ENCODE measurements at places on chromosomes 1 and 21.

GRCh38 chr1:174000371-174000770 lies 21.8 kb downstream of the RC3H1 start:
- peak; percentile 27 for DNase-seq

- DNase-seq: no peak
These were observed 38.1 kb upstream of the LBR start for GRCh38 chr1:225465793-225466517.

DNA sequence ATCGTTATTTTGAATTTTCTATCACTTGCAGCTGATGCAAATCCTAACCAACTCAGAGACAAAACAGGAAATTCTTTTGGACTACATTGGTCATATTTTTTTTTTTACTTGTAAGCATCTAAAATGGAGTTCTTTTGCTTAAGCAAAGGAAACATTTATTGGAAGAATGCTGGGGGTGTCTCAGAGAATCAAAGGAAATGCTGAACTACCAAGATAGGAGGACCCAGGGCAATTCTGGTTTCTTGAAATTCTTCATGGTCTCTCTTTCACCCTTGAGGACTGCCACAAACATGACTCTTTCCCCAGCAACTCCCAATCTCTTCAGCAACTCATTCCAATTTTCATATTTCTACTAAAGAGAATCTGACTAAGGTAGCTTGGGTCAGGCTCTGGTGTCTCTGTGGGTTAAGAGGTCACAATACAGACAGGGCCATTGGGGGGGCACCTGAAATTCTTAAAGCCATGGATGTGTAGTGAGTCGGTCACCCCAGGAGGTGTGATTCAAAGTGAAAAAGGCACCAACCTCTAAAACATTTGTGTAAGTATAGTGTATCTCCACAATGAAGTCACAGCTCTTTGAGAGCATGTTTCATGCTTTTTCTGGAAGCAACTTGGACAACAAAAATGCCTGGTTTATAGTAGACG lies 171.1 kb upstream of the FGGY start:
- DNase-seq: peak; percentile 62

- no peak for DNase-seq
These were observed 21.1 kb upstream of the UBXN10 start for GRCh38 chr1:20164694-20165202.

DNA sequence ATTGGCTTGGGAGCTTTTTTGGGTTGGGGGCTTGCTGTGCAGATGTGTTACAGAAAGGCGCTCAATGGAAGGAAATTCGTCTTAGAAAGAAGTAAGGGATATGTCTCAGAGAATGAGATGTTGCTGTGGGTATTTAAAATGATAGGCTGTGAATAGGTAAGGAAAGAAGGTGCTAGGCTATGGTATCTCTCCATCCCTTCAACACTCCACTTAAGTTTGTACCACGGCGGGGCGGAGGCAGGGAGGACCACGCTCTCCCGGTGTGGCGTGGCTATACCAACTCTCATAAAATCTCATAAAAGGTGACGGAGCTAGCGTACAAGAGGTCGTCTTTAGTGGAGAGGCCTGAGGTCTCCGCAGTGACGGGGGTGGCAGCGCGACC lies 305 bp upstream of the RPS6KC1 start:
- no peak for DNase-seq

DNA sequence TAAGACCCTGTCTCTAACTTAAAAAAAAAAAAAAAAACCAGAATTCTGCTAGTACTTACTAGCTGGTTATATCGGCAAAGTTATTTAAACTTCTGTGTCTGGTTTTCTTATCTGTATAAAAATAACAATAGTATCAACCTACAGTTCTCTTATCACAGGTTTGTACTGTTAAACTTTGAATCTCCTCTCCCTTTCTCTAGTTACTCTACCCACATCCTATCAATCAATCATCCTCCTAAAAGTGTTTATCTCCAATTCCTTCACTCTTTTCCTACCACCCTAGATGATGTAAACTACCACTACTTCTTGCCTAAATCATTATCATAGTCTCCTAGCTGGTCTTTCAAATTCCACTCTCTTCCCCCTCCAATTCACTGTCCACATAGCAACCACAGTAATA lies 27.6 kb downstream of the USP33 start:
- no peak for DNase-seq

GRCh38 chr1:48697066-48697707 lies 79.5 kb downstream of the BEND5 start:
- DNase-seq: peak; percentile 38

GRCh38 chr21:28294051-28294450 lies 698.6 kb downstream of the LTN1 start:
- peak; percentile 45 for DNase-seq

DNA sequence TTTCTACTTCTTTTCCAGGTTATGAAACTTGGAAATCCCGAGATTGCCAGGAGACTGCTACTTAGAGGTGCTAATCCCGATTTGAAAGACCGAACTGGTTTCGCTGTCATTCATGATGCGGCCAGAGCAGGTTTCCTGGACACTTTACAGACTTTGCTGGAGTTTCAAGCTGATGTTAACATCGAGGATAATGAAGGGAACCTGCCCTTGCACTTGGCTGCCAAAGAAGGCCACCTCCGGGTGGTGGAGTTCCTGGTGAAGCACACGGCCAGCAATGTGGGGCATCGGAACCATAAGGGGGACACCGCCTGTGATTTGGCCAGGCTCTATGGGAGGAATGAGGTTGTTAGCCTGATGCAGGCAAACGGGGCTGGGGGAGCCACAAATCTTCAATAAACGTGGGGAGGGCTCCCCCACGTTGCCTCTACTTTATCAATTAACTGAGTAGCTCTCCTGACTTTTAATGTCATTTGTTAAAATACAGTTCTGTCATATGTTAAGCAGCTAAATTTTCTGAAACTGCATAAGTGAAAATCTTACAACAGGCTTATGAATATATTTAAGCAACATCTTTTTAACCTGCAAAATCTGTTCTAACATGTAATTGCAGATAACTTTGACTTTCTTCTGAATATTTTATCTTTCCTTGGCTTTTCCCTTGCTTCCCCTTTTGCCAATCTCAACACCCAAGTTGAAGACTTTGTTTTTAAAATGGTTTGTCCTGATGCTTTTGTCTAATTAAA lies 4.0 kb downstream of the CDKN2C start:
- DNase-seq: no peak

- no peak for DNase-seq
These were observed 169.2 kb downstream of the LMX1A start for GRCh38 chr1:165187031-165188009.

DNA sequence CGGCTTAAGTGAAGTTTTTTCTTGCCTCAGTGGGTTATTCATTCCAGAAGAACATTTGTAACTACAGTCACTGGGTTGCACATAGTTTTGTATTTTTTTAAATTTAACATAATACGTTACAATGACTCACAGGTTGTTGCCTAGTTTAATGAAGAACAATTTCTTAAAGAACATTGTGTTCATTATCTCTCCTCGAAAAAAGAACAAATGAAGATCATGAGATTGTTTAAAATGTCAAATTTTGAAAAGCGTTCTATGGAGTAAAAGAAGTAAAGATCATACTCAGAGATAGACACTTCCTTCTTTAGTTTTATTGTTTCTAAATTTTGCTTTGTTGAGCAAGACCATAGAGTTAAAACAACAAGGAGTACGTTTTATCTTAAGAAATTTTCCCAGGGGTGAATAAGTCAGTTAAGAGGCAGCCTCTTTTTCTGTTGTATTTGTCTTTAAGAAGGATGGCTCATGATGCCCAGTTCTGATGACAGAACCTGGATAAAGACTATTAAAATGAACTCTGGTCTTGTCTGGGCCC lies 10.5 kb upstream of the SLAMF1 start:
- DNase-seq: no peak

- DNase-seq: no peak
These were observed 116.1 kb downstream of the HLCS start for GRCh38 chr21:36850372-36850771.

GRCh38 chr1:27554293-27554692 lies 49.7 kb downstream of the AHDC1 start:
- no peak for DNase-seq

DNA sequence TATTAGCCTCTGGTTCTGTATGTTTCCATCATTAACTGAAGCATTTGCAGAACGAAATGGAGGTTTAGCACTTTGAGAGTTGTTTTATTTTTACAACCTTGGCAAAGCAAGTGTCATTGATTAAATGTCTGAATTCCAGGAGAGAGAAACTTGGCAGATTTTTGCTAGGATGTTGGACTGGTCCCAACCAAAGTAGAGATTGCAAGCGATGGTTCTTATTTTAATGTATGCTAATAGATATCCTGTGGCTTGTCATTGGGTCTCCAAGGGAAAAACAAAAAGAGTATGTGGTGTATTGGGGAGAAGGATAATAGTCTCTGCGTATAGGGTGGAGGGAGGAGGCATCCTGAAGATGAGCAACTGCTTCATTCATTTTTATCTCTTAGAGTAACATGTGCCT lies 457.2 kb upstream of the RUNX1 start:
- DNase-seq: peak; percentile 84

GRCh38 chr1:64515427-64515826 lies 45.5 kb downstream of the CACHD1 start:
- peak; percentile 76 for DNase-seq

DNA sequence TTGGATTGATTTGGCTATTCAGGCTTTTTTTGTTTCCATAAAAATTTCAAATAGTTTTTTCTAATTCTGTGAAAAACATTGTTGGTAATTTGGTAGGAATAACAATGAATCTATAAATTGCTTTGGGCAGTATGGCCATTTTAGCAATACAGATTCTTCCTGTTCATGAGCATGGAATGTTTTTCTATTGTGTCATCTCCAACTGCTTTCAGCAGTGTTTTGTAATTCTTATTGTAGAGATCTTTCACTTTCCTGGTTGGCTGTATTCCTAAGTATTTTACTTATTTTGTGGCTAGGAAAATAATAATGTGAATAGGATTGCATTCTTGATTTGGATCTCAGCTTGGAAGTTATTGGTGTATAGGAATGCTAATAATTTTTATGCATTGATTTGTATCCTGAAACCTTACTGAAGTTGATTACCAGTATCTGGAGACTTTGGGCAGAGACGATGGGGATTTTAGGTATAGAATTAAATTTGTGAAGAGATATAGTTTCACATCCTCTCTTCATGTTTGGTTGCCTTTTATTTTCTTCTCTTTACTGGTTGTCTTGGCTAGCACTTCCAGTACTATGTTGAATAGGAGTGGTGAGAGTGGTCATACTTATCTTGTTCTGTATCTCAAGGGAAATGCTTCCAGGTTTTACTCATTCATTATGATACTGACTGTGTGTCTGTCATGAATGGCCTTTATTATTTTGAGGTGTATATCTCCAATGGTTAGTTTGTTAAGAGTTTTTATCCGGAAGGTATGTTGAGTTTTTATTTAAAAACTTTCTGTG lies 57.3 kb downstream of the DRAM2 start:
- peak; percentile 18 for DNase-seq

- no peak for DNase-seq
These were observed 62.4 kb downstream of the FGGY start for GRCh38 chr1:59359325-59359724.

GRCh38 chr1:239874831-239875230 lies 216.9 kb upstream of the FMN2 start:
- DNase-seq: no peak

DNA sequence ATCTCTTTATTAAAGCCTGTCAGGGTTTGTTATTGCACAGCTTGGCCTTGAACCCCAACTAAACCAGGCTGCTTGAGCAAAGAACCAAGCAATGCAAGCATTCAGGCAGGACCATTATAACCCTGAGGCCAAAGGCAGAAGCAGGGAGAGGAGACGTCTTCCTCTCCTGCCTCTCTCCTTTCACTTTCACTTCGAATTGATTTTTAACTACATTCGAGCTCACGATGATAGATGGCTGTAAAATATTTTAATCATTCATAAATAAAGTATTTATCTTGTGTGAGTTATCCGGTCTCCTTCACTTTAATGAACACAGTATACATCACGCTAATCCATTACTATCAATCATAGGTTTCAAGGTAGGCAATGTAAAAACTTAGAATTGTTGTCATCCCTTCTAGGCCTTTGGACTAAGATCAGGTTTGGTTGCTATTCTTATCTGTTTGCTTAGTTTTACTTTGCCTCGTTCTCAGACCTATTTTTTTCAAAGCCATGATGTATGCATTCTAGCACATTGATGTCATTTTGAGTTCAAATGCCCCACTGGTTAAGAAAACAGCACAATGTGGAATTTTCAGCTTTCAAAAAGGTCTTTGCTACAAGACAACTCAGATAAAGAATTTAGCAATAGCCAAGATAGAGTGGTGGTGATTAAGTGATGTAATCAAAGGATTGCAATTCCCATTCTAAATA lies 480.2 kb upstream of the RUNX1 start:
- DNase-seq: peak; percentile 55

- no peak for DNase-seq
These were observed 115.0 kb downstream of the FCRL5 start for GRCh38 chr1:157437296-157437695.

GRCh38 chr21:31425138-31425537 lies 81.1 kb upstream of the TIAM1 start:
- DNase-seq: no peak

DNA sequence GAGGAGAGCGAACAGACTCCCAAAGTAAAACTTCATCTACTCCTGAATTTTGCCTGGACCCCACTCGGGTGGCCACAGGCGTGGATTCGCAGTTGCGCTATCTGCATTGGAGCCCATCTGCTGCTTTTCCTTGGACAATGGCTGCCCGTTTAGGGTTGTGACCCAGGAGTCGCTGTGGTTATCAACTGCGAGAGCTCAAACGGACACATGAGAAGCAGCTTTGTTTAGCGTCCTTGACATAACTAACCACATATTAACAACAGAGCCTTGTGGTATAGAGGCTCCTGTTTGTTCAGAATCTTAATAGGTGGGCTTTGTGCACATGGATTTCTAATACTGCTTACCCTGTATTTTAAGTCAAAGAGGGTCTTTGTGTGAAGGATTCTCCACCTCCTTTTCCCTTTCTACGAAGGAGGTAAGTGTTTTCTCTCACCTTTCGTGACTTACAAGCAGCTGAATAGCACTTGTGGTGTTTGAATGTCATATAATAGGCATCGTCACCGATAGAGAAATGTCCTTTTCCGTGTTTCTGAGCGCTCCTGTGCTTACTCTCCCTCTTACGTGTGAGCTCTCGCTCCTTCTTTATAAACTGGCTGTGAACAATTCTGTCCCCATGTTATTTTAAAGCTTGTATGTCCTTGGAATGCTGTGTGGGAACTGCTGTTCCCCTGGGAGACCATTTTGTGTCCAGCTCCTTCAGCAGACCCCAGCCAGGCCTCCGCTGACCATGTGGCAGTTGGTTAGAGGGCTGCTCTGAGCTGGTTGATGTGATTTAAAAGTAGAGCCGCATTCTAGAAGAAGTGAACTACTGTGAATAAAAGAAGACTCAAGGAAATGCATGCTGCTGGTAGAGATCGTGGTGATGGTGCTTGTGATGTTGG lies 441.4 kb downstream of the RPS6KC1 start:
- no peak for DNase-seq

DNA sequence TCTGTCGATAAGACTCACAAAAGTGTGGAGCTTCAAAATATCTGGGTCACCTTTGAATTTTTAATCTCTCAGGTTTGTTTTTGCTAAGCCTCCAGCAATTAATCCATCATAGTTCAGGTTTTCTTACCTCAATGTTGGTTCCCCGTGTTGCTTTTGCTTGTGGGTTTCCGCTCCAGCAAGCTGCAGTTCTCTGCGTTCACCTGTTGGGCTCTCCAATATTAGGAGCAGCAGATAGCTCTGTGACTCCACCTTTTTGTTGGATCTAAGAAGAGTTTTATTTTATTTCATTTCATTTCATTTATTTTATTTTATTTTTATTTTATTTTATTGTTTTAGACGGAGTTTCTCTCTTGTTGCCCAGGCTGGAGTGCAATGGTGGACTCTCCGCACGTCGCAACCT lies 335.5 kb downstream of the COL11A1 start:
- no peak for DNase-seq

- DNase-seq: no peak
These were observed at the start of gene CDCP2 for GRCh38 chr1:54152696-54153095. TSS of gene CDCP2 (minus strand) at chr1:54153000. CDS start at chr1:54152922, 78 bp downstream.
